ENCODE measurements at places on chromosomes 1 and 21.
A peak's percentile ranks its signal among the peaks of the same experiment; 100 is the strongest.

DNA sequence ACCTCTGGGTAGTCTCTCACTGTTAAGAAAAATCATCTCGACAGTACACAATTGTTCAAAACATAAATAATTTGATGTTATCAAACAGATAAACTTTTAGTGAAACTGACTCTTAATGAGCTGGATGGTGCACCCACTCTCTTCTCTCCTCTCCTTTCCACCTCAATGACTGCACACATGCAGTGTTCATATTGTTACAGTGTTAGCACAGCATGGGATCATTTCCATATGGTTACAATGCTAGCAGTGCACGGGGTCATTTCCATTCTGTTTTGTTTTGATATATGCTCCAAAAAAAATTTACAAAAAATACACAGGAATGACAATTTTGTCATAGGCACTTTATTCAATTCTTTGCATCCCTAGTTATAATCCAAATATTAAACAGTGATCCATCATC is 26.4 kb upstream of the RNF187 start:
- no peak for DNase-seq

- no peak for DNase-seq
These were observed 69.7 kb downstream of the TRIM33 start for GRCh38 chr1:114441332-114441731.

- no peak for DNase-seq
These were observed 15.9 kb downstream of the SYT2 start for GRCh38 chr1:202694314-202694713.

DNA sequence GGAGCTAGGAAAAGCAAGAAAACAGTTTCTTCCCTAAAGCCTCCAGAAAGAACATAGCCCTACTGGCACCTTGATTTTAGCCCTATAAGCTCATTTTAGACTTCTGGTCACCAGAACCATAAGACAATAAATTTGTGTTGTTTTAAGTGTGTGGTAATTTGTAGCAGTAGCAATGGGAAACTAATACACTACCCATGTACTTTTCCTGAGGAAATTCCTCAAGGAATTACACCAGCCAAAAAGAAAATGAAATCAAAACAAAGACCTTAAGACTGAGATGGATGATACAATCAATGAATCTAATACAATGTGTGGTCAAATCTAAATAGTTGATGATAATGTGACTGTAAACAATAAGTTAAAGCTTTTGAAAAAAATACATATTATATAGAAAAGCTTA is 11.8 kb downstream of the VAMP4 start:
- no peak for DNase-seq

- DNase-seq = no peak
These were observed 21.6 kb downstream of the SDHC start for GRCh38 chr1:161335796-161336195.

DNA sequence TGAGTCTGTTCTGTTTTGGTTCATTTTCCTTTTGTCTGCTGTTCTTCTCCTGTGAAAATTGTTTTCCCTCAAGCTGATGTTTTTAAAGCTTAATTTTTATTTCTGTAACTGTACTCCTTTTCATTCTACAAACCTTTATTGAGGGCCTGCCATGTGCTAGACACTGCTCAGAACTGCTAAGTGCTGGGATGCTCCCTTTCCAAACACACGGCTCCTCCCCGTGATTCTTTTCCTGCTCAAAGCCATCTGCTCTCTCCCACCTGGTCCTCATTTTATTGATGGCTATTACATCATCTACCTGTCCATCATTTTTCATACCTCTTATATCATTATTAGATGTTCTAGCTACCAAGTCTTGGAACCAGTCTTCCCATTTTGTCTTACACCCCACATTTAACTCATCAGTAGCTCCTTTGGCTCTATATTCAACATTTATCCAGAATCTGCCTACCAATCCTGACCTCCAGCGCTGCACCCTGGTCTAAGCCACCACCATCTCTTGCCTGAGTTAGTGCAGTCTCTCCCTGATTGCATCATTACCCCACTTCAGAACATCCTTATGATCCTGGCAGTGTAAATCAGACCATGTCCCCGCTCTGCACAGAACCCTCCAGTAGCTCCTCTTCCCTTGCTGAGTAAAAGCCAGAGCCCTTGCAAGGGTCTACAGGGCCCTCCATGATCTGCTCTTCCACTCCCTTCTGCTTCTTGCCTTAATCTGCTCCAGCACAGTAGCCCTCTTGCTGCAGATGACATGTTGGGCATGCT is 118.1 kb downstream of the CACNA1E start:
- no peak for DNase-seq

DNA sequence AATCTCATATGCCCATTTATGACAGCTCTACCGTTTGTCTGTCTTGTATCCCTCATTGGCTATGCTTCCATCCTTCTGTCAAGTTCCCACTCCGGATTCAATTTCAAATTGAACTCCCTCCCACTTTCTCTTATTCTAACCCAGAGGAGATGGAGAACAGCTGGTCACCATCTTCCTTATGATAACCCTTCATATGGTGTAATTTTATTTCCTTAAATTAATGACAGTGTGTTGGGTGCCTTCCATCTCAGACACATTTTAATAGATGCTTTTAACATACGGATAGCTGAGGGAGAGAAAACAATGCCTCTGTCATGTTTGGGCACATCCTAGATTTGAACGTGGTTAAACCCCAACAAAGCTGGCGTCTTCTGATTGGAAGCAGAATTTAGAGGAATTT is 103.0 kb upstream of the PLXNA2 start:
- DNase-seq = no peak

- DNase-seq = no peak
These were observed 50.0 kb downstream of the LRRC8B start for GRCh38 chr1:89574621-89575020.

DNA sequence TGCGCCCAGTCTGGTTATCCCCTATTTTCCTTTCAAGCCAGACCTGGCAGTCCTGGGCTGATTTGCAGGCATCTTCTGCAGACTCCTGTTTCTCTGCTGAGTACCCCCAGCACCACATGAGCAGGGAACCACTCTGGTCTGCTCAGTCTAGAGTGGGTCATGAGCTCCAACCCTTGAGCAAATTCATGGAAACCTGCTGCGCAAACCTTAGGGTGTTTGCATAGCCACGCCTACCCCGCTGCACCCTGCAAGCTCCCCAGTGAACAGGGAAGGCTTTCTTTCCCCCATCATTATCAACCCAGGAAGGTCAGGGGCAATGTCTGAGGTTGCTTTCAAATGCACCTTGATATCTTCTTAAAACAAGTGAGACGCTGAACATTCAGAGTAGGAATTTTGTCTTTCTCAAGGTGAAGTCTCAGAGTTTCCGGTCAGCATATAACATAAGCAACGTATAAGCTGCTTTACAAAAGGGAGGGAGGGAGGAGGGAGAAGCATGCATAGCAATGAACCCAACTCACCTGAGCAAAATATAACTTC is 11.1 kb upstream of the KCNE1 start:
- no peak for DNase-seq

GRCh38 chr1:101288491-101288944 is 51.7 kb downstream of the S1PR1 start:
- DNase-seq = peak; percentile 83

- no peak for DNase-seq
These were observed 34.6 kb upstream of the TNFSF4 start for GRCh38 chr1:173241528-173242347.

DNA sequence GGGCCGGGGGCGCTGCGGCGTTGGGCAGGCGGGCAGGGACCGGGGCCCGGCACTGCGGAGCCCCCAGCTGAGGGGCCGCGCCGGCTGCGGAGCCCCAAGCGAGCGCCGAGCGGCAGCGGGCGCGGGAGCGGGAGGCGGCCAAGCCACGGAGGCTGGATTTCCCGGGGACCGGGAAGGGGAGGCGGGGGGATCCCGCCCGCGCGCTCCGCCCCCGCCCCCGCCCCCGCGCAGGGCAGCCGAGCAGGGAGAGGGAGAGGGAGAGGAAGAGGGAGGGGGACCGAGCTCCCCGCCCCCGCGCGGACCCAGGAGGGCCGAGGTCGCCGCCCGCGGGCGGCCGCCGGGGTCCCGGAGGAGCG is at the start of gene DLGAP3:
TSS of gene DLGAP3 (minus strand) at position 154 of the 356 bp plus-strand sequence. CDS start 24,267 bp downstream, outside the sequence.
- DNase-seq = no peak

DNA sequence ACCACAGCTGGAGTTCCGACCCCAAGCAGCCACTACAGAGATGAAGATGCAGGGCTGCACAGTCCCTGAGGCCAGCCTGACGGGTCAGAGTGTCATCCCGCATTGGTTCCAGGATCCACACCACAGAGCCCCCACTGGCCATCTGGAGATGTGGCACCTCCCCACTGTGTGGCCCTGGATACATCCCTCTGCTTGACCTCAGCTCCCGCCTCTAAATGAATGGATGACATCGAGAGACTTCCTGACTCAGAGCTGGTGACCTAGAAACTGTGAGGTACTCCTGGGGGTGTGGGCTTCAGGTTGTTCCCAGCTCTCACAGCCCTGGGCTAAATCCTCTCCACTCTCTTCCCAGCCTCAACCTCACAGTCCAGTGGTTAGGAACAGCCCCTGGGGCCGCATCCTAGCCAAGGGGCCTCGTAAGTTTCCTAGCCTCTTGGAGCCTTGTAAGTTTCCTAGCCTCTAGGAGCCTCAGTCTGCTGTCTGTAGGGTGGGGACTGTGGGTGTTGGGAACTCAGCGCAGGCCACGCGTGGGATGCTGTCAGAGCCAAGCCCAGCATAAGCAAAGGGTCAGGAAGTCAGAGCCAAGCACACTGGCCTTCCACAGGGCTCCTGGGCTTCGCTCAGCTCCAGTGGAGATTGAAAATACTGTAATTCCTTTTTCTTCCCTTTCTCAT is 87.5 kb upstream of the RUNX3 start:
- DNase-seq = no peak

- DNase-seq = no peak
These were observed 38.4 kb upstream of the HMGB4 start for GRCh38 chr1:33825506-33825905.

DNA sequence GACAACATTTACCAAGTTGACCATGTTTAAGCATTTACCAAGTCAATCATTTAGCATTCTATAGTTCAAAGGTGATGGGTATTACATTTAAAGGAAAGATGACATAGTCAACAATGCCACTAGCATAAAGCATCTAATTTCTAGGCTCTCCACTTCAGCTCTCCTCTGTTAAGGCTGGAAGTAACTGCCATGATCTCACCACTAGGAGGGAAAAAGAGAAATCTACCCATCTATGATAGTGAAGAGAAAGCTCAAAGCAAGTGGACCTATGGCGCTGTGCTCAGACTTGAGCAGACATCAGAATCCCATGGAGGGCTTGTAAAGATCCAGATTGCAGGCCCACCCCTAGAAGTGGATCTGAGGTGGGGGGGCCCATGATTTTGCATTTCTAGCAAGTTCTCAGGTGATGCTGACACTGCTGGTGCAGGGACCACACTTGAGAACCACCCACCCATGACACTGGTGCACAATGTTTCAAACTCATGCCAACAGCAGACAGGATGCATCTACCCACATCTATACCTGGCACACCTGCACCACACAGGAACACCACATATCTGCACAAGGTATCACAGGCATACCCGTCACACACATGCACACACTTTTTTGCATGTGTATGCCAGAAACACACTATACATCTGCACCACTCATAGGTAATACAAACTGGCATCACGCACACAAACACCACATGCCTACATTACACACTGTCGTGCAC is 392.9 kb upstream of the RUNX1 start:
- DNase-seq = no peak

DNA sequence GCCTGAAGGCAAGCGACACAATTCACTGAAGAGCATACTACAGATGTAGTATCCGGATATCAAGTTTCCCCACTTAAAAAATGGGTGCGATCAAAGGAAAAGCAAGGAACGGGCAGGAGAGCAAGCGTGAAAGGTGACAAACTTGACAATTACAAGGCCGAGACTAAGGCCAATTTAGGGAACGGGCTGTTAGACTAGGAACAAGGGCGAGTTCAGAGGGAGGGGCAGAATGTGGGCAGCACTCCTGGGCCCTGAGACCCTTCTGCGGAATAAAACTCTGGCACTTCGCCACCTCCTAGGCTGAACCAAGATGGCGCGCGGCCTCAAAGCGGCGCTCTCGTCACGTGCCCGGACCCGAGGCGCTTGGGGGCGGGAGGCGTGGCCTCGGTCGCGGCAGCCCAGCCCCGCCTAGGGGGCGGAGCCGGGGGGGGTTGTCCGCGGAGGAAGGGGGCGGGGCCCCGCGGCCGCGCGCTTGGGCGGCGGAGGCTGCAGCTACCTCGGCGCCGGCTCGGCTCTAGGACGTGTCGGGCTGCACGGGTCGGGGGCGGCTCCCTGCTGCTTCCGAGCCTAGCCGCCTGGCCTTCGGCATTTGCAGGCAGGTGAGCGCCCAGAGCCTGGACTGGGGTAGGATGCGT is at the start of gene PPFIA4:
TSS of gene PPFIA4 (plus strand) at position 461 of the 635 bp plus-strand sequence. CDS start 12,518 bp downstream, outside the sequence.
- peak; percentile 56 for DNase-seq

GRCh38 chr1:154840269-154841176 is 29.6 kb downstream of the KCNN3 start:
- DNase-seq = no peak

- DNase-seq = no peak
These were observed 570.5 kb downstream of the MRPL39 start for GRCh38 chr21:25036775-25037174.

- DNase-seq = no peak
These were observed 15.0 kb downstream of the CNTN2 start for GRCh38 chr1:205057808-205058575.

DNA sequence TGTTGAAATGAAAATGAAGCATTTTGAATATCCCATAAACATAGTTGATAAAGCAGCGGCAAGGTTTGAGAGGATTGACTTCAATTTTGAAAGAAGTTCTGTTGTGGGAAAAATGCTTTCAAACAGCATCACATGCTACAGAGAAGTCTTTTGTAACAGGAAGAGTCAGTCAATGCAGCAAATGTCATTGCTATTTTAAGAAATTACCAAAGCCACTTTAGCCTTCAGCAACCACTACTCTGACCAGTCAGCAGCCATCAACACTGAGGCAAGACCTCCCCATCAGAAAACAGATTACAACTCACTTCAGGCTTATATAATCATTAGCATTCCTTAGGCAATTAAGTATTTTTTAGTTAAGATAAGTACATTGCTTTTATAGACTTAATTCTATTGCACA is 33.8 kb upstream of the FCRL3 start:
- DNase-seq = no peak

- DNase-seq = no peak
These were observed 120.0 kb downstream of the PGBD5 start for GRCh38 chr1:230306169-230306568.

DNA sequence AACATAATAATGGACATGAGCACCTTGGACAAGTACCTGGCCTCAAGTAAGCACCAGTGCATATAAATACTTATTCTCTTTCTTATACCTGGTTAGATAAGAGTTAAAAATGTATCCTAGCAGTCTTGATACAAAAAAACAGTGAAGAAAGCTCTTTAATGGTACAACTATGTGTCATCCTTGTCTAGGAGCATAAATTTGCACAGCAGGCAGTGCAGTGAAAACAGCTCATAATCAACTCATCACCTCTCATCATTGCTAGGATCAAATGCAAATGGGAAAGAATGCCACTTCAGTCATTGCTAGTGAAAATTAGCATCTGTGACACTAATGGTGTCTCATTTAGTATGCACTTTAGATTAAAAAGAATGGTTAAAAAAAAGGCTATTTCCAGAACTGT is 7.6 kb downstream of the SAMSN1 start:
- no peak for DNase-seq

GRCh38 chr1:15080328-15081007 is 73.1 kb upstream of the TMEM51 start:
- no peak for DNase-seq

Measured in amniotic stem cell (primary cell).